ENCODE measurements at places on chromosomes 7 and 10.

- DNase-seq, result no peak
Measured at GRCh38 chr10:84375011-84375410, 46.6 kb downstream of the CCSER2 start.

GRCh38 chr10:47404446-47404845 is 20.4 kb upstream of the ZNF488 start:
- DNase-seq, result no peak

GRCh38 chr10:104796823-104797222 is 155.7 kb downstream of the SORCS3 start:
- no peak for DNase-seq

DNA sequence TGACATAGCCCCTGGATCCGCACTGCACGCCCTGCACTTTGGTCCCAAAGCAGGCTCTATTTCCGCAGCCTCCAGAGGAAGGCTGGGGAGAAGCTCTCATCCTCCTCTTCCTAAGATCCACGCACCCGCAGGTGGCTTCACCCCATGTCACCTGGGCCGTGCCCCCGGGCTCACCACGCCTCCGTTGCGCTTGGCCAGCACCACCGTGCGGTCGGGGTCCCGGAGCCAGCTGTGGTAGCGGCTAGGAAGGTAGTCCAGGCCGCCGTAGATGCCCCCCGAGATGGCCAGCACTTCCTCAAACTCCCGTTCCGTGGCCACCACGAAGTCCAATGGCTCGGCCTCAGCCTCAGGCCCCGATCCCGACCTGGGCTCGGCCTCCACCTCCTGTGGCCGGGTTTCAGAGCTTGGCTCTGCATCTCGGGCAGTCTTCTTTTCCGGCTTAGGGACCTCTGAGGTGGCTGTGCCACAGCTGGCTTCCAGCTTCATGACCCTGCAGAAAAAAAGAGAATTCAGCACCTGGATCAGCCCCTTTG is 5.7 kb downstream of the NAT16 start:
- DNase-seq, result no peak

GRCh38 chr7:21850531-21851285 is 95.0 kb downstream of the CDCA7L start:
- DNase-seq, result no peak

DNA sequence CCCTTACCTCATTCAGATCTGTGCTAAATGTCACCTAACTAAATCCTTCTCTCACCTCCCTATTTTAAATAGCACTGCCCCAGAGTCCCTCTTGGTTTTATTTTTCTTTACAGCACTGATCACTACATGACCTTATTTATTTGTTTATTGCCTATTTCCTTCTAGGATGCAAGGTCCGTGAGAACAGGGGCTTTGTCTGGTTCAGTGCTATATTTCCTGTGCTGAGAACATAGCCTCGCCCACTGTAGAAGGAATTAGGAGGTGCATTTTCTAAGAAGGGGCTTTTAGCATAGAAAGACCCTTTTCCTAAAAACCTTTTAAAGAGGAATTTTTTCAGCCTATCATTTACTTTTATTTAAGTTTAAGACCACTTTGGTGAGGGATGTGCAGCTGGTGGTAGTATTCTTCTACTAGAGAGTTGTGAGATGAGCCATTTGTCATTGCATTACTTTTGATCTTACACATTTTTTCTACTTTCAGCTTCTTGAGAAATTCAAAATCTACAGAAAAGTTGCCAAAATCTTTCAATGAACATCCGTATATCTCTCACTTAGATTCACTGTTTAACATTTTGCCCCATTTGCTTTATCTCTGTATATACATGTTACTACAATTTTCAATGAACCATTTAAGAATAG is 13.5 kb upstream of the PCGF5 start:
- DNase-seq, result no peak

DNA sequence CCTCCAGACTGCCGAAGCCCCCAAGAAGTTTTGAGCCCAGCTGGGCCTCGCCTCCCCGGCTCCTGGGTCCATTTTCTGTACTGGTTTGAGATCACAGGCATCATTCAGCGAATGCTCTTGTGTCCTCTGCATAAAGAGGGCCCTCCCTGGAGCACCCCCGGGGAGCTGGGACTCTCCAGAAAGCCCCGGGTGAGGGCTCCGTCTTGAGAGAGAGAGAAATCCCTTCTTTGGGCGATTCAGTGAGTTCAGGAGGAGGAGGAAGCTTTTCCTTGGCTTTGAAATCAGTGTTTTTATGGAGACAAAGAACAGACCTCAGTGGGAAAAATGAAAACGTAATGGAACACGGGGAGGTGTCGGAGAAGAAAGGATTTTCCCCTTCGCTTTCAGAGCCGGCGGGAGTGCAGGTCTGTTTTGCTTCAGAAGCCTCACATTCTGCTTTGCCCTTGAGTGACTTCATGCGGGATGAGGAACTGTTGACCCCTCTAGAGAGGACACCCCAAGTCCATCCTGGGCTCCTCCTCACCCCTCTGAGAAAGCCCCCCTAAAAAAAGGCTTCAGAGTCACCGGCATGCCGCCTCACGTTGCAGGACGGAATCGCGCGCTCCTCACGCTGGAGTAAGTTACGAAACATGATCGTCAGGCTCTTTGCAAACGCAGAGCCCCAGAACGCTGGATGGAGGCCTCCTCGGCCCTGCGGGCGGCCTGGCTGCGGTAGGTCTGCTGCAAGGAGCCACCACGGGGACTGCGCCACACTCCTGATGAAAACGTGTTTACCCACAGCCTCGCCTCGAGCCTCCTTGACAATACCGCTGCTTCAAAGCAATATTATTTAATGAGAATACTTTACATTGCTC is 8.5 kb upstream of the AP5Z1 start:
- no peak for DNase-seq

DNA sequence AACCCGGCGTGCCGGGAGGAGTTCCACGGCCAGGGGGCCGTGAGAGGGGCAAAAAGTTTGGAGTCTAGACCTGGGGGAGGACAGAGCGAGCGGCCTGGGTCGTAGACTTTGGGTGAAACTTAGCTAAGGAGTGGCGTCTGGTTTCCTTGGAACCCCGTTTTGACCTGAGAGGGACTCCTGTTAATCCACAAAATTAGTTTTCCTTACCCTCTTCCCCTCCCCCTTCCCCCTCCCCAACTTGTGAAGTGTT is 574 bp downstream of the MARCHF5 start:
- DNase-seq, result no peak

DNA sequence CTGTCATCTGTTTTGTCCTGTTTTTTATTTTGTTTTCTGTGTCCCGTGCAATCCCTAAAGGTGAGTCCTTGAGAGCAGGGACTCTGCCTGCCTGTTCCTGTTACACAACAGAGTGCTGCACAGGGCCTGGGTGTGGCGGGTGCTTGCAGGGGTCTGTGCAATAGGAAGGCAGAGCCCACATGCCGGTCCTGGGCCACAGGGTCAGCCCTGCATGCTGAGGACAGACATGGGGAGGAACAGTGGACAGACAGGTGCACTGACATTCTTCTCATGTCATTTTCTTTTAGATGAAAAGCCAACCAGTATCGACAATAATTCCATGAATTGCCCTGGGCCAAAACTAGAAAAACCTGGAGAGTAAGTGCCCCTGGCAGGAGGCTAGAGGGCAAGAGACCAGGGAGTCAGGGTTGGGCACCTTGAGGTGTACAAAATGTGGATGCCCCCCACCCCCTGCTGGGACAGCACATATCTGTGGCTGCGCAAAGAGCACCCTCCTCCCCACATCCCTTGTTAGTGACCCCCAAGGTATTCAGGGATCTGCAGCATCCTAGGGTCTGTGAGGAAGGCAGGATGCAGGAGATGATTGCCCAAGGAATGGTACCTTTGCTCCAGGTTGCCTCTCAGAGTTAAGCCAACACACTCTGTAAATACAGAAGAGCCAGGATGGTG is 19.9 kb downstream of the ANTXRL start:
- no peak for DNase-seq

GRCh38 chr10:89330537-89331212 is 2.9 kb downstream of the IFIT3 start:
- no peak for DNase-seq
